ENCODE measurements at places on chromosomes 13 and 19.

DNA sequence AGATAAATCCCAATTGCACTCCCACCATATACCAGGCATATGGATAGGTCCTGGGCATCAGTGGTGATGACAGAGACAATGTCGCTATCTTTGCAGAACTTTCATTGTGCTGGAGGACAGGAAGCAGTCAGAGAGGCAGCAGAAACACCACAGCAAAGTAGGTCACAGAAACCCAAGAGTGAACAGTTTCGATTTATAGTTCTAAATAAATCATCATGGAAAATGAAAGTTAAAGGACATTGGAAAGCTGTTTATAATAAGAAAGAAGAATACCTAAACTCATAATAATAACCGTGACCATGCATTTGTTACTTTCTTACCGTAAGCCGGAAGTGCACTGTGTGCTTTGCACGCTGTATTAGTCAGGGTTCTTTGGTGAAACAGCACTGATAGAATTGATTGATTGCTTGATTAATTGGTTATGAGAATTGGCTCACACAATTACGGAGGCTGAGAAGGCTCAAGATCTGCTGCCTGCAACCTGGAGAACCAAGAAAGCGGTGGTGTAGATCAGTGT is 38.9 kb downstream of the ALOX5AP start:
- ATAC-seq, result no peak

GRCh38 chr19:40057166-40057565 is 1.1 kb upstream of the ZNF780B start:
- ATAC-seq, result no peak

DNA sequence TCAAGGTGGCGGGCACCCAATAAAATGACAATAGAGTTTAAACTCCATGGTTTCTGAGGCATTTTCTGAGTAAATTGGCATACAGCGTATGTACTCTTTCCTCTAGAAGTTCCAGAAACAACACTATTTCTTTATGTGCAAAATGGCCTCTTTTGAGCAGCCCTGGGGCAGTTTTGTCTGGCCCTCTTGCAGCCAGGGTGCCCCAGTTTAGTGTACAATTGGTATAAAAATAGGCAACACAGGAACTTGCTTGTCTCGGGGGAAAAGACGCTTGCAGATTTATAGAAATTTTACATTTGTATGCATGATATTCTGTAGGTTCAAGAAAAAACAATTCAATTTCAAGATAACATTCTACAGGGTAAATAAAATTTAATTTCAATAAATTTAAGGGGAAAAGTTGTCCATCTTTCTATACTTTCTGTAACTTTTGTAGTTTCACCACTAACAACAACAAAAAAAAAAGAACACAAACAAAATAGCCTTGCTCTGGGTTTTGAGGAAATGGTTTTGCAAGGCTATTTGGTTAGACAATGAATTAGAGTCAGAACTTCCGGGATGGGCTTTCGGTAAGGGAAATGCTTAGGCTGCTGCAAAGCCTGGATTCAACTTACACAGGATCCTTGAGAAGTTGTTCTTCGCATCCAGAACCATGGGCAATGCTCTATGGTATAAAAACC is 45.3 kb downstream of the LRCH1 start:
- ATAC-seq, result no peak

DNA sequence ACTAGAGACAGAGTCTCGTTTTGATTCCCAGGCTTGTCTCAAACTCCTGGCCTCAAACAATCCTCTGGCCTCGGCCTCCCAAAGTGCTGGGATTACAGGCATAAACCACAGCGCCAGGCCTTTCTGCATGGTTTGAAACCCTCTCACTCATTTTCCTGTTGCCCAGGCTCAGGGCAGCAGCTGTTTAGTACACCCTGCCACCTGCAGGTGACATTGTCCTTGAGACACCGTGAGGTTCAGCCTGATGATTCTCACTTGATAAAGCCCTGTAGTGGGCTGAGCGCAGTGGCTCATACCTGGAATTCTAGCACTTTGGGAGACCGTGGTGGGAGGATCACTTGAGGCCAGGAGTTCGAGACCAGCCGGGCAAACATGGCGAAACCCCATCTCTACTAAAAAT is 12.5 kb downstream of the IL12RB1 start:
- ATAC-seq, result no peak

GRCh38 chr13:102017248-102017647 is 384.6 kb downstream of the FGF14 start:
- no peak for ATAC-seq

GRCh38 chr19:29779921-29780320 is 31.9 kb upstream of the CCNE1 start:
- no peak for ATAC-seq

GRCh38 chr13:26664286-26664685 is 96.3 kb downstream of the GPR12 start:
- ATAC-seq, result no peak

DNA sequence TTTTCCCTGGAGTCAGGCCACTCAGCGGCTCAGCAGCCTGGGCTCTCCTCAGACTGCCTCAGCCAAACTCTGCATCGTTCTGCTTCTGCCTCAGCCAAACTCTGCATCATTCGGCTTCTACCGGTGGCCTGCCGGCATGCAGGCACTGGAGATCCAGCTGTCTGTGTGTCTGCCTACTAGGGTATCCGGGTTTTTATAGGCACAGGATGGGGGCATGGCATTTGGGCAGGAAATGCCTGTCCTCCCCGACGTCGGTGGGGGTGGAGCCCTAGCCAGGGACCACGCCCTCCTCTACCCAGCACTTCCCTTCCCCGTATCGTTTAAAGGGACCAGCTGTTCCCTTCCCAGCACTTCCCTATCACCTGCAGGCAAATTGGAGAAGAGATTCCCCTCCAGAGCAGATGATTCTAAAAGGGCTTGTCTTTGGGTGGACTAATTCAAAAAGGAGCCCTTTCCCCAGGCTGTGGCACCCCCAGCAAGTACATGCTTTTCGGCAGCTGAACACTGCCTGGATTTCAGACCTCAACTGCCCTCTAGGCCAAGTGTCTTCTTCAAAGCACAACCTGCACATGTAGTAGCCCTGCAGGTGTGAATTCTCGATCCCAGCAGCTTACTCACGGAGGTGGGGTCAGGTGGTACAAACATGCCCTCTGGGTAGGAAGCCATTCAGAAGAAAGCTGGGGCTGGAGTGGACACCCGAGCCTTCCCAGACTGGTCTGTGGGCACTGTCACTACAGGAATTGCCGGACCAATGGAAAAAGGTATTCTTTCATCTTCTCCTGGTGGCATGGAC is 25.4 kb upstream of the GPR12 start:
- no peak for ATAC-seq

- peak; percentile 47 for ATAC-seq
Measured at GRCh38 chr19:44530777-44531176, 1.3 kb upstream of the CEACAM20 start.

DNA sequence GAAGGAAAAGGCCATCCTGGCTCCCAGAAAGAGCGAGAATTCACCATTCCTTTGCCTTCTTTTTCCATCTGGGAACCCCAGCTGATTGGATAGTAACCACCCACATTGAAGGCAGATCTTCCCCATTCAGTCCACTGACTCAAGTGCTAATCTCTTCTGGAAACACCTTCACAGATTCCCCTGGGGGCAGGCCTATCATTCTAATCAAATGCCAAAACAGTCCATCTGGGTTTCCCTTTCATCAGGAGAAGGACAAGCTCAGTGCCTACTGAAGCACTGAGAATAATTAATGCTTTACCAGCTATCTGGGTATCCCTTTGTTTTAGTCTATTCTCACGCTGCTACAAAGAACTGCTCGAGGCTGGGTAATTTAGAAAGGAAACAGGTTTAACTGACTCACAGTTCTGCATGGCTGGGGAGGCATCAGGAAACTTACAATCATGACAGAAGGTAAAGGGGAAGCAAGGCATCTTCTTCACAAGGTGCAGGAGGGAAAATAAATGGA is 293.2 kb downstream of the ENOX1 start:
- no peak for ATAC-seq

- no peak for ATAC-seq
Measured at GRCh38 chr19:3748965-3749364, 12.5 kb downstream of the APBA3 start.

DNA sequence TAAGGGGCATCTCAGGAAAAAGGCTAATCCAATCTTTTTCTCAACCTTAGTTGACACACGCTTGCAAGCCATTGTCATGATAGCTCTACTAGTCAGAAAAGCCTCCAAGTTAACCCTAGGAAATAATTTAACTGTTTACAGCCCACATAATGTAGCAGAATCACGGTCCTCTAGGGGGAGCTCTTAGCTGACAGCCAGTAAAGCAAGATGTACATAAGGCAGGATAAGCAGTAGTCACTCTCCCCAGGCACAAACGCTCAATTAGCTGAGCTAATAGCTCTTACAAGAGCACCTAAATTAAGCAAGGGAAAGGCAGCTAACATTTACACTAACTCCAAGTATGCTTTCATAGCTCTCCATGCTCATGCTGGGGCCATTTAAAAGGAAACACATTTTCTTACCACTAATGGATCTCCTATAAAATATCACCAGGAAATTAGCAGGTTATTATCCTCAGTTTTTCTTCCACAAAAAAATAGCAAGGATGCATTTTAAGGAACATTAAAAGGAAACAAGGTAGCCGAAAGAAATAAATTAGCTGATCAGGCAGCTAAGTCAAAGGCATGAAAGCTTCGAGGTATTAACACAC is 33.7 kb upstream of the ZSCAN5A start:
- ATAC-seq, result no peak

- peak; percentile 67 for ATAC-seq
Measured at GRCh38 chr19:17855280-17856152, 4.2 kb upstream of the RPL18A start.

DNA sequence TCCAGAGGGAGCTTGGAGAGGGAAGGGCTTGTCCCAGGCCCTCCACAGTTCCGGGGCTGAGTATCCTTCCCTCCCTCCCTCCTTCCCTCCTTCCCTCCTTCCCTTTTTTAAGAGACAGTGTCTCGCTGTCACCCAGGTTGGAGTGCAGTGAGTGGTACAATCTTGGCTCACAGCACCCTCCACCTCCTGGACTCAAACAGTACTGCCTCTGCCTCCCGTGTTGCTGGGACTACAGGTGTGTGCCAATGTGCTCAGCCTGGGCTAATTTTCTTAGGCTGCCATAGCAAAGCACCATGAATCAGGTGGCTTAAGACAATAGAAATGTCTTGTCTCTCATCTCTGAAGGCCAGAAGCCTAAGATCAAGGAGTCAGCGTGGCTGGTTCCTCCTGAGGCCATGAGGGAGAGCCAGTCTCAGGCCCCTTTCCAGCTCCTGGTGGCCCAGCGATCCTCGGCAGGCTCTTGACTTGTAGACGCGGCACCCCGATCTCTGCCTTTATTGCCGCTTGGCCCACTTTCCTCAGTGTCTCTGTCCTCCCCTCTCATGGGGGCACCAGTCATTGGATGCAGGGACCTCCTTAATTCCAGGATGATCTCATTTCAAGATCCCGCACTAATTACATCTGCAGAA is 47.5 kb downstream of the CRTC1 start:
- ATAC-seq, result no peak

DNA sequence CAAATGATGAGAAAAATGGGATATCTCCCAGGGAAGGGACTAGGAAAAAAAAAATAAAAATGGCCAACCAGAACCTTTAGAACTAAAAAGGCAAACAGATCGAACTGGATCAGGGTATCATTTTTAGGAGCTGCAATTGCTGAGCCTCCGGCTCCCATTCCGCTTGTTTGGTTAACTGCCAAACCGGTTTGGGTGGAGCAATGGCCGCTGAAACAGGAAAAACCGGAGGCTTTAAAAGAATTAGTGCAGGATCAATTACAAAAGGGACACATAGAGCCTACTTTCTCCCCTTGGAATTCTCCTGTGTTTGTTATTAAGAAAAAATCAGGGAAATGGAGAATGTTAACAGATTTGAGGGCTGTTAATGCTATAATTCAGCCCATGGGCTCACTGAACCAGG is 12.7 kb upstream of the ZNF443 start:
- no peak for ATAC-seq
